ENCODE measurements at places on chromosomes 1 and 21.

GRCh38 chr1:244322791-244323521 is 128.8 kb downstream of the ADSS2 start:
- peak; percentile 68 for DNase-seq

DNA sequence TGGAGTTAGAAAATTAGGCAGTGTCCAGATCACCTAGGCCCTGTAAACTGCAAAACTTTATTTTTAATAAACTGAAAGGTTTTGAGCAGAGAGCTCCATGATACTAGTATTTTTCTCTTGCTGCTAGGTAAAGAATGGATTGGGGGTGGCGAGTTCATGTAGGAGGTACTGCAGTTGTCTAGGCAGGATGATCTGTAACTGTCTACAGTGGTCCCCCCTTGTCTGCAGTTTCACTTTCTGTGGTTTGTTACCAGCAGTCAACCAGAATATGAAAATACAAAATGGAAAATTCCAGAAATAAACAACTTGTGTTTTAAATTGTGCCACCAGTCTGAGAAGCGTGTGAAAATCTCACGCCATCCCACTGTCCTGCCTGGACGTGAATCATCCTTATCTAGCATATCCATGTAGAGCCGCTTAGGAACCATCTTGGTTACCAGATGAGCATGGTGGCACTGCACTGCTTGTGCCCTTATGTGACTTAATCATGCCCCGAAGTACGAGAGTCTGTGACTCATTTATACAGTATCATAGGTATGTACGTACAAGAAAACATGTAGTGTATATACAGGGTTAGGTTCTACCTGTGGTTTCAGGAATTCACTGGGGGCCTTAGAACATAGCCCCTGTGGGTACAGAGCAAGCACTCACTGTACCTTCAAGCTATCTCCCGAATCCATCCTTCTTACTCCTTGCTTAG is 94.2 kb downstream of the AHCTF1 start:
- no peak for DNase-seq

DNA sequence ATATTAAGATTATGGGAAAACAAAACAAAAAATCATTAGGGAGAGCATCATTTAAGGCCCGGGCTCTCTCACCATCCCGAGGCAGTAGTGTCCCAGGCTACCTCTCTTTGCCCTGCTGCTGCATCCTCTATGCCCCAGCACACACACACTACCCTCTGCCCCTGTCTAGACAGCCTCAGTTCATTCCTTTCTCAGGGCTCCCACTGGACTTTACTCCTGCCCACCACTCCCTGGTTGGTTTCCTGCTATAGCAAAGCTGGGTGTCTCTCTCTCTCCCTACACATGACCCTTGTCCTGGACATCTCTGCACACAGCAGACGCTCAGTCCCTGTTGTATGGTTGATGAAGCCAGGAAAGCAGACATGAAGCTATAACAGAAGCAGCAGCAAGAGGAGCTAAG is 30.7 kb downstream of the GNG12 start:
- DNase-seq = no peak

GRCh38 chr1:16430606-16431005 is 6.6 kb downstream of the SPATA21 start:
- DNase-seq = no peak

DNA sequence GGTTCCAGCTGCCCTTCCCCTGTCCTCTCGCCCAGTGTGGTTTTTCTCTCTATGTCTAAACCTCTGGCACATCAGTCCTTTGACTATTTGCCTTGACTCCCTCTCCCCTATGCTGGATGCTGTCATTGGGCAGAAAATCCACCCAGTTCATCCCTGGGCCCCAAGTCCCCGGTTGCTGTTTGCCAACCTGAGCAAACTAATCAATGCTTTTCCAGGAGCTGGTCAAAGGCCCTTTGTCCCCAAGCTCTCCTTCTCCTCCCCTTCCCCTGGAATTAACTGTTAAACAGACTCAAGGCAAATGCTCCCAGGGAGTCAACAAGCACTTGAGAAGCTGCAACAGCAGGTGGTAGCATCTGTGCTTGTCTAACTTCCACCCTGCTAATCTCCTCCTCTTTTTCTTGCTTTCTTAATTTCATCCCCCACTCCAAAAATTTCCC is 102.7 kb downstream of the LMX1A start:
- no peak for DNase-seq

DNA sequence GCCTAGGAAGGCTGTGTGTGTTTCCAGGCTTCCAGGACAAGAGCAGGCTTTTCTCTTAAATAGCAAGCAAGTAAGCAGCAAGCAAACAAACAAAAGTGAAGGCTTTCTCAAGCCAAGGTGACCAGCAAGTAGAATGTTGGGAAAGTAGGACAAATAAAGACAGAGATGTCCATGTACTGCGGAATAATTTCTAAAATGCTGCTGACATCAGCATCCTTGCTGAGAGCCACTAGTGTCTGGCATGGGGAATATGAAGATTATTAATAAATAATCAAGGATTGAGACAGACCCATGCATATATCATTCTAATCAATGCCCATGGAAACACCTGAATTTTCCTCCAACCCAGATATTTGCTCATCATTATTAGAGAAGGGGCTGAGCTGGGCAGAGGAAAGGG is 6.4 kb upstream of the DYRK3 start:
- DNase-seq = no peak

DNA sequence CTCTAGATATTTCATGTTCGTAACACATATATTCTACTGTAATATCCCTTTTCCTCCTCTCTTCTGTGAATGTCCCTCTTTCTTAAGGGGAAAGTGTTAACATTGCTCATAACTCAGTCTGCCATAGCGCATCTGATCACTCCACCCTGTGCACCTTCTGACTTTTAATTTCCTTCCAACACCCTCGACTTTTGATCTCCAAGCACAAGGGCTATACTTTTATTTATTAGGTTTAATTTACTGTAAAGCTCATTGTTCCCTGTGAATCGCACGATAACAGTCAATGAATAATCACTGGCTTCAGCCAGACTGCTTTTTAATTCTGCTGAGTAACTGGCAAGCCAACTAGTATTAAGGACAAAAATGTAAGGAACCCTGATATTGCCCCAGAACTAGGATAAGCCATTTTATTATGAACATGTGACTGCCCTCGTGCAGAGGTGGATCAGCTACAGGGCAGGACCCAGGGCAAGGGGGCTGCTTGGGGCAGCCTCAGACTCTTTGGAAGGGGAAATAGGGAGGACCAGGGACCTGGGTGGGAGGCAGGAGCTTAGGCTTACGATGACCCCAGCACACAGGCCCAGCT is 2.6 kb upstream of the ETS2 start:
- DNase-seq = no peak

GRCh38 chr1:206873603-206874188 is 8.3 kb downstream of the IL20 start:
- no peak for DNase-seq

DNA sequence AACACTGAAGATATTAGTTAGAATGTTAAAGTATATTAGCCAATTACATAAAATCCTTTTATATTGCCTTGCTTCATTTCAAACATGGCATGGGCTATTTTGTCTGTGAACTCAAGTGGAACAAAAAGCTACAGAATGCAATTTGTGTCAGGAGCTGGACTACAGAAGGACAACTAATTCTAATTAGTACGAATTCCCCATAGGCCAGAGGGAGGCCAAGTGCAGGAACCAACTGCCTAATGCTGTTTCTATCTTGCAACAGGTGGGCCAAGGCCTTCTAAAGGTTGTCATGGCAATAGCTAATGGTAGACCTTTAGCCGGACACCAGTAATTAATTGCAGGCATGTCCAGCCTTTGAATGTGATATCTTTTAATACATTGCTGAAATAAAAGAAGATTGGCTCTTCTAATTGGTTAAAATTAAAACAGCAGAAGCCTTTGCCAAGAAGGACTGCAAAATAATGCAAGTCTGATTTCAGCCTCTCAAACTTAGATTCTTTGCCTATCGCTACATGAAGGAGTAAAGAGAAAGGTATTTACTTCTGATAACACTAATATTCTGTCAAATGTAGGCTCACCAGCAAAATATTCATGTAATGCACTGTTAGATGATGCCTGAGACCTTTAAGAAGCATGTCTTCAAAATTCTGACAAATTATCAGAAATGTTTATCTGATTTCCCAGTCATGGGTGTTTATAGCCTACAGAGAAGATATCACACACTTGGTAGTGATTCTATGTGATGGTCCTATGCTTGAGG is 232.1 kb downstream of the LMO4 start:
- no peak for DNase-seq

- DNase-seq = no peak
Observed at GRCh38 chr1:82901561-82901960, 1097.4 kb downstream of the TTLL7 start.

DNA sequence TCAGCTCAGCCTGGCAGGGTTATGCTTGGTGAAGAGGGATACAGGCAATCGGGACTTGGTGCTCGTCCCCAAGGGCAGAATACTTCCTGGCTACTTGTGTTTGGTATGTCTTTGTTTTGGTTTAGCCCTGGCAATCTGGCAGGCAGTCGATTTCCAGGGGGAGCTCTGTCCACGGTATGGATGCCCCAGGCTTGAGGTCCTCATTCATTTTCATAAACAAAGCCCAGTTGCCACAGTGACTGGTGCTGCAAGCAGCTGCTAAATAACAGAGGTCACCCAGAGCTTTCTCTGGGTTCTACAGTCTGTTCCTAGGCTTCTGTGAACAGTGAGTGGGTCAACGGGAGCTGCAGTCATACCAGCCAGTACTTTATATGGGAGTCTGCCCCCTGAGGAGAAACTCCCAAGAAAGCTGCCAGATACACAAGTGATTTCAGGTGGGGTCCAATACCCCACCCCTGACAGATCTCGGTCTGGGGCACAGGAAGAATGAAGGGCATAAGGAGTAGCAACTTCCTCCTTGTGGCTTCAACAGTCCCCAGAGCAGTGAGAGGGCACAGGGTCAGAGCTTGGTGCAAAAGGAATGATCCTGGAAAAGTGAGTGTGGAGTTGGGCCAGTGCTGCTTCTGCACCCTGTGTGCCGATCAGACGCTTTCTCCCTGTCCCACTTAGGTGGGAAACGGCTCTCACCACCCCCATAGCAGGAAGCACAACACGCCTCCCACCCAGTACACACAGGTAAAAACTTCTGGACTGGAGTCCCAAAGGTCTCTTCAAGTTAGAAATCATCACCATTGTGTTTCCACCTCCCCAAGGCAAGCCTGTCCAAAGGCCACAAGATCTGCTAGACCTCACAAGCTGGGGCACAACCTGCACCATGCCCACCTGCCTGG is 55.5 kb downstream of the TGFBR3 start:
- no peak for DNase-seq

- DNase-seq = no peak
Observed at GRCh38 chr21:18542081-18542480, 138.5 kb upstream of the TMPRSS15 start.

- DNase-seq = no peak
Observed at GRCh38 chr1:205772607-205773032, 2.7 kb downstream of the RAB29 start.

DNA sequence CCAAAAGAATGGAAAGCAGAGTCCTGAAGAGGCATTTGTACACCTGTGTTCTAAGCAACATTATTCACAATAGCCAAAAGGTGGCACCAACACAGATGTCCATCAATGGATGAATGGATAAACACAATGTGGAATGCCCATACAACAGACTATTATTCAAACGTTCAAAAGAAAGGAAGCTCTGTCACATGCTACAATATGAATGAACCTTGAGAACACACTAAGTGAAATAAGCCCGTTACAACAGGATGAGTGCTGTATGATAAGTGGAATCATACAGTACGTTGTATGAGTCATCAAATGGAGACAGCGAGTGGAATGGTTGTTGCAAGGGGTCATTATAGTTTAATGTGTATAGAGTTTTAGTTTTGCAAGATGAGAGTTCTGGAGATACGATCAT is 80.1 kb downstream of the SH3BGR start:
- DNase-seq = no peak

GRCh38 chr1:62467092-62467491 is 30.2 kb downstream of the USP1 start:
- DNase-seq = no peak

GRCh38 chr1:93666613-93667384 is 14.8 kb downstream of the BCAR3 start:
- no peak for DNase-seq

DNA sequence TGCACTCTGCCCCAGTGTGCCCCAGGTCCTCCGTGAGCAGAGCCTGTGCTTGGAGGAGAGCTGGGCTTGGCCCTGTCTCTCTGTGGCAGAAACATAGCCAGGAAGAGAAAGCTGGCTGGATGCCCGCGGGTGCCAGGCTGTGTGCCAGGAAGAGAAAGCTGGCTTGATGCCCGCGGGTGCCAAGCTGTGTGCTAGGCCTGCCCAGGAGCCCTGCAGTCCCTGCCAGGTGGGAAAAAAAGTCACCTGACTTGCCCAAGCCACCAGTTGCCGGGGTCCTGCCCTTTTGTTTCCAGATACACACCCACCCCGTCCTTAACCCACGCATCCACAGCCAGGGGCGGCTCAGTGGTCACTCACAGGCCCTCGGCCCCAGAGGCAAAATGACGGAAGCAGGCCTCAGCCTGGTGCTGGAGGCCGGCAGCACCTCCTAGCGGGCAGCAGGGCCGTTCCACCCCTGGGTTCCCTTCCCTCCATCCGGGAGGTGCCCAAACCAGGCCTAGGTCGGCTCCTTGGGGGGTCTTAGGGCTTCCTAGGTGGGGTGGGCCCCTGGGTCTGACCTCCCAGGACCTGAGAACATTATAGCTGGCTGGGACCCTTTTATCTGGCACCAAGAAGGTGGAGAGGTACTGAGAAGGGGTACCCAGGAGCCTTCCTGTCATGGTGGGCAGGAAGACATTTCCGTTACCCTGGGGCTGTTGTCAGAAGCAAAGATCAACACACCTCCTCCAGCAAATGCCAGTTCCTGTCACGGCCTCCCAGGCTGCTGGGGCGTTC is 9.1 kb downstream of the ITGB2 start:
- DNase-seq = peak; percentile 49

DNA sequence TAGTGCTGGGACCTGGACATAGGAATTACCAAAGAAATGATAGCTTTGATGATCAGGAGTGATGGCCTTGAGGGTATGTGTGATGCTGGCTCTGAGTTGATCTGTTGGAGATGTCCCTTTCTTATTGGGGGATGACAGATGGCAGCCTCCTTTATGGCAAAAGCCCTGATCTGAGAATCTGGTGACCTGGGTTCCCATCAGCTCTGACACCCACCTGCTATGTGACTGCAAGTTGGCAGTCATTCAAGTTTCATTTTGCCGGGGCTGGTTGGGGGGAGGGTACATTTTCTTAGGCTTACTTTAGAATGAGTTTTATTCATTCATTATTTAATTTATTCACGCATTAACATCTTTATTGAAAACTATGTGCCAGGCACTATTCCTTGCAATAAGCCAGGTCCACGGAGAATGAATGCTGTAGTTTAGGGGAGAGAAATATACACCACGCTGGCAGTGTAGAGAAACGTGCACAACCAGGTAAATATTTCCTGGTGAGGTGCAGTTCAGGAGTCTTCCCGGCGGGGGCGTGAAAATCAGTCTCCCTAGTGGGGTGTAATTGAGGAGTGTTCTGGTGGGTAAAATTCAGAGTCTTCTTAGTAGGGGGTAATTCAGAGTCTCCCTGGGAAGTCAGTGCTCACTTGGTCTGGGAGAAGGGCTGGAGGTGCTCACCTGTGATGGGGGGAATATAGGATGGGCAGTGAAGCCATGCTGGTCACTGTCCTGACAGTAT is 401.3 kb downstream of the CAMTA1 start:
- DNase-seq = no peak

- no peak for DNase-seq
Observed at GRCh38 chr1:93907718-93908117, 1.5 kb downstream of the GCLM start.
